Left ventricle myocardium superior (tissue), 1 donor: ENCODE measurements at places on chromosomes 13 and 19.

- no peak for DNase-seq
Measured at GRCh38 chr13:38348861-38349389, 726 bp upstream of the UFM1 start.

DNA sequence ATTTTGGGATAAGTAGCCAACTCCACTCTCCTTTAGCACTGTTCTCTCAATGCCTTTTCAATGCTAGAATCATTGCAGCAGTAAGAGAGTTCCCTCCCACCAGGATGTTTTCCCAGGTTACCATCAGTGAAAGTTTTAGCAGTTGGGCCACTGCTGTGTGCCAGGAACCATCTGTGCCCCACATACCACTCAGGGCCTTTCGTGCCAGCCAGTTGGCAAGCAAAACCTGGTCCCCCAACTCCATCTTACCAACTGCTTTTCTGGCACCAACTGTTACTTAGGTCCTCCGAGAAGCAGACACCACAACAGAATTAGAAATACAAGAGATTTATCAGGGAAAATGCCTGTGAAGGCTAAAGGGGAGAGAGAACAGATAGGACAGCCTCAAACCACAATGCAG is 533.4 kb upstream of the NBEA start:
- DNase-seq, result no peak

GRCh38 chr13:31090961-31091624 is 70.6 kb downstream of the HSPH1 start:
- peak; percentile 33 for DNase-seq

DNA sequence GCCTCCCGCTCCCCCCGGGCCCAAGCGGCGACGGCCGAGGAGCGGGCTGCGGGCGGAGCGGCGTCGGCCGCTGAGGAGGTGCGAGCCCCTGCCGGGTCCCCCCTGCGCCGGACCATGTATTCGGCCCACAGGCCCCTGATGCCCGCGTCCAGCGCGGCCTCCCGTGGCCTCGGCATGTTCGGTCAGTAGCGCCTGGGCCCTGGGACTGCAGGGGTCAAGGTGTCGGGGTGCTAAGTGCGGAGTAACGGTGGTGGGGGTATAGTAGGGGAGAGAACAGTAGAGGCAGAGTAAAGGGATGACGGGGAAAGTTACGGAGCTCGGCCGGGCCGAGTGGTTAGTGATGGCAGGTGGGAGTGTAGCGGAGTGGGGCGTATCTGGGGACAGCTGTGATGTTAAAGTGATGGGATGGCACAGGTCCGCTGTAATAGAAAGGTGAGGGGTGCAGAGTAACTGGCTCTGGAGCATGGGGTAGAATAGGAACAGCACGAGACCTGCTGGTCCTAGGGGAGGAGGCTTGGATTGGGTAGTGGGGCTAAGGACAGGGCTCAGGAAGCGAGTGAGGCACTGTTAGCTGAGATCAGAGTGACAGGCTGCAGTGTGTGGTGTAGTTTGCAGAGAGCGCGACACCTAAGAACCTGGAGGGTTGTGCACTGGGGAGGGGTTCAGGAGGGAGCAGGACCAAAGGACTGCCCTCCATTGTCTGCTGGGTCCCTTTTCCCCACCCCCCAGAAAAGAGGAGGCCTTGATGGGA is 15.7 kb downstream of the CIC start:
- DNase-seq, result peak; percentile 65

- DNase-seq, result peak; percentile 70
Measured at GRCh38 chr13:91347996-91348905, 764 bp downstream of the MIR17HG start.

DNA sequence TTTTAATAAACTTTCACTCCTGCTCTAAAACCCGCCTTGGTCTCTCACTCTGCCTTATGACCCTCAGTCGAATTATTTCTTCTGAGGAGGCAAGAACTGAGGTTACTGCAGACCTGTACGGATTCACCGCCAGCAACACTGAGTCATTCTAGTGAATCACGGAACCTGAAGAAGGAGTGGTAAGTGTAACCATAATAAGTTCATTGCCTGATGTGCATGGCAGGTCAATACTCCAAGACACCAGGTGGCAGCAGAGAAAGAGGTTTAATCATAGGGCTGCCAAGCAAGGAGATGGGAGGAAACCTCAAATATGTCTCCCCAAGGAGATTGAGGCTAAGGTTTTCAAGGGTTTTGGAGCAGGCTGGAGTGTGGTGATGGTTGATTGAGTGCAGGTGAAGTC is 204.3 kb upstream of the IPO5 start:
- DNase-seq, result no peak
